Upper lobe of right lung (tissue), 1 donor: ENCODE measurements at places on chromosomes 7 and 10. TPM values are rescaled to one million over a fixed set of nuclear protein-coding genes. Genes with fewer than 3 reads are reported as not detected.

The OPALIN gene
- not detected for total RNA-seq

The RARRES2 gene
- 259 TPM for total RNA-seq

The ADK gene
- total RNA-seq, result 53.0 TPM

The PRLHR gene
- total RNA-seq, result not detected

- no peak for DNase-seq
Observed at GRCh38 chr7:146090023-146090645, 26.5 kb upstream of the CNTNAP2 start.

GRCh38 chr10:76868098-76868977, 769.3 kb downstream of the KCNMA1 start:
- no peak for DNase-seq

DNA sequence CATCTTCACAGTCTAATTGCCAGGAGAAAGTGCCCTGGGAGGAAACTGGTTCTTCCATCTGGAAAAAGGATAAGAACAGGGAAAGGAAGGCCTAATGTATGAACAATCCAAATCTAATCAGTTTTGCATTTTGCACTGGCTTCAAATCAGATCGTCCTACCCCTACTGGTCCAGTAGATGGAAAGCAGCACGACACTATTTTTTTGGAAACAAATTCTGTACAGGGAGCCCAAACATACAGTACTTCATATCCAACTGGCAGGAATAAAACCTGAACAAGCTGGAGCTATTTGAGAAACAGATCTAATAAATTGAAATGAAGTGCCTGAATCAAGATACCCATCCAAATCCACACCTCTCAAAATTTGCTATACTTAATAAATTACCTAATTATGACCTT, 36.5 kb downstream of the ETV1 start:
- DNase-seq, result no peak

DNA sequence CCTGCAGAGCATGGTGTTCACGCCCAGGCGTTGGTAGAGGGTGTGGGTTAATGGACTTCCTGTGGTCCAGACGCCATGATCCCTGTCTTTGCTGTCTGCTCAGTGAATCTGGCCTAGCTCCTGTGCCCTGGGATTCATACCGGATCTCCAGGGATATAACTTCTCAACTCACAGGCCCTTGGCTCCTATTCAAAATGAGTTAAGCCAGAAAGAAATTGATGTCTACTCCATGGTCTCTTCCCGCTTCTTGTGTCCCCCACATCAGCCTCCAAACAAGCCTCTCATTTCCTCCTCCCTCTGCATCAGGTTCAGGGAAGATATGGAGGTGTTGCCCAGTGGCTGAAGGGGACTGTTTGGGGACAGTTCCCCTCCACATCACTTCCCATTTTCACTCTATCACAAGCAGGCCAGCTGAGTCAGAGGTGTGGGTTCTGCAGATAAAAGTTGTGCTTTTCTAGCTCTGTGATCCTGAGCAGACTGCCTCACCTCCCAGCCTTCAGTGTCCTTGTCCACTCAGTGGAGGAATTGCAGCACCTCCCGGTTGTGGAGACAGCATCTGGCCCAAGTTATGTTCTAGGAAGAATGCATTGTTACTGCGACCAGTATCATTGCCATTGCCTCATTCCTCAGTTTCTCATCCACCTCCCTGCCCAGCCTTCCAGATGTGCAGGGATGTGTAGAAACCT, 22.5 kb downstream of the AKR1E2 start:
- DNase-seq, result no peak

GRCh38 chr7:132226957-132227290, 349.3 kb downstream of the PLXNA4 start:
- DNase-seq, result no peak

DNA sequence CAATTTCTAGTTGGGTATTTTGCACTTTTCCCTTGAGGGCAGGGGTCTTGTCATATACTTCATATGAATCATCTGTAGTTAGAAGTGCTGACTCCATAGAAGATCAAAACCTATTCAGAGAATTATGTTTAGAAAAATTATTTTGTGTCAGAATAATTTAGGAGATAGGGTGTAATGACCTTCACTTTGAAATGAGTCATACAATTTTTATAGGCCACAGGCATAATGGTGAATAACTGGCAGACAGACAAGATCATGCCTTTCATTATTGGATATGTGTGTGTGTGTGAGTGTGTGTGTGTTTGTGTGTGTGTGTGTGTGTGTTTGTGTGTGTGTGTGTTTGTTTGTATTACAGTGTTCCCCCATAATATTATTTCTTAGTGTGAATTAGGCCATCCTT, 523.0 kb downstream of the ANKRD7 start:
- DNase-seq, result no peak

DNA sequence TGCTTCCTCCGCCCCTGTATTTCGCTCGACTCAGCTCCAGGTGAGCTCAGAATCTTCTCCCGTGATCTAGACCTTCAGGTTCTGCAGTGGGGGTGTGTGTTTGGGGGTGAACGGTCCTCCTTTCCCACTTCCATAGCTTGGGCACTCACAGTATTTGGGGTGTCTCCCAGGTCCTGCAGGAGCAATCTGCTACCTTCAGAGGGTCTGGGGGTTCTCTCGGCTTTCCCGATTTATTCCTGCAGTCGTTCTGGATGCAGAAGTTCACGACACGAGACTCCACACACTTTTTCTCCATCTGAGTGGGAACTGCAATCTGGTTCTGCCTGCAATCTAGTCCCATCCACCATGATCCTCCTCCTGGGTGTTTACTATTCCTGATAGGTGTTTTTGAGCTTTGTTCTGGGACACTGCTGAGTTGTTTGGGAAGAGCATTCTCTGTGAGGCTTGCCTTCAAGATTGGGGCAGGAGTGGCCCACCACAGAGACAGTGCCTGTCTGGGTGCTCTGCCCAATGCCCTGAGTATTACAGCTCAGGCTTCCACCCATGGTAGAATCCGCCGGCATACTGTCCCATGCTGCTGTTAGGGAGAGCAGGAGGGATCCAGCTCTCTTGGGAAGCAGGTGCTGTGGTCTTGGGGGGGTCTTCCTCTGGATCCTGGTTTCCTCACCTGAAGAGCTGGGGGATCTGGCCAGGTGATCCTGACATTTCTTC, 29.8 kb downstream of the JAKMIP3 start:
- no peak for DNase-seq

GRCh38 chr10:101380353-101381017, 26.5 kb downstream of the BTRC start:
- DNase-seq, result no peak

- no peak for DNase-seq
Observed at GRCh38 chr7:90605055-90605454, 8.9 kb downstream of the CDK14 start.

- DNase-seq, result no peak
Observed at GRCh38 chr7:157426463-157427301, 89.9 kb downstream of the DNAJB6 start.

- DNase-seq, result no peak
Observed at GRCh38 chr7:120991581-120991980, 3.1 kb downstream of the CPED1 start.

DNA sequence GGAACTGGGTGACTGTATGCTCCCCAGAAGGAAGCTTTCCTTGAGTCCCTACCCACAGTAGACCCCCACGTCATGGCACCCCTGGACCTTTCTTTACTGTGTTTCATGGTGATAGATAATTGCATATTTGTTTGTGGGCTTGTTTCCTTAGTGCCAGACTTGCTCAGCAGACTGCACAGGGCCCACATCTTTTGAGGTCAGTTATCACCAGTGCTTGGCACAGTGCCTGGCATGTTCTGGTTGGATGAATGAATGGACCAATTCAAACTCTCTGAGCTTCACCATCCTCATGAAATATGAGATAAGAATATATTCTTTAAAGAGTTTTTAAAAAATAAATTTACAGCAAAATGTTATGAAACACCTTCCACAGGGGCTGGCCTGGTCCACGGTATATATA, 78.4 kb upstream of the EMX2 start:
- DNase-seq, result no peak
